Activated CD4-positive, CD25-positive, alpha-beta regulatory T cell treated with anti-CD3 and anti-CD28 coated beads, Interleukin-2, amount 50 U/mL, for 72 hours (primary cell): ENCODE measurements at places on chromosomes 7 and 10.

- DNase-seq = no peak
These were observed 51.2 kb upstream of the CFAP46 start for GRCh38 chr10:132993271-132994184.

GRCh38 chr10:123568751-123569150, 97.4 kb upstream of the GPR26 start:
- no peak for DNase-seq

GRCh38 chr10:15146366-15146765, 22.1 kb downstream of the NMT2 start:
- DNase-seq = no peak

- DNase-seq = no peak
These were observed 9.2 kb downstream of the FOXL3 start for GRCh38 chr7:299169-299568.

DNA sequence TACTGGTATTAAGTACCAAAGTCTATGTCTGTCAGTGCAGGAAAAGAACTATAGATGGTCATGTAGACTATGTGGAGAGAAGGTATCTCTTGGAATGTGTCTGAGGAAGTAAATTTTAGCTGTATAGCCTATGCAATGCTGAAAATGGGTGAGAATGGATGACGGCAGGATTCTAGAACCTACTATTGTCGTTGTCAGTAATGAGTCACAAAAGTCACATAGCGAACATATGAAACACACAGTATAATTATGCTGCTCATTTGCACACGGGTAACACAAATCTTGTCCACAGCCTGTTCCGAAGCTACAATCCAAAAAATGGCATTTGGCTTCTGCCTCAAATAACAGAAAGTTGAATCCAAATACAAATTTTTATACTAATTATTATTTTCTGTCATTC, 33.6 kb upstream of the KMT2E start:
- DNase-seq = no peak

GRCh38 chr10:124520558-124521428, 59.2 kb downstream of the LHPP start:
- DNase-seq = no peak

- no peak for DNase-seq
These were observed 498.6 kb downstream of the SH2D4B start for GRCh38 chr10:81036257-81036656.

DNA sequence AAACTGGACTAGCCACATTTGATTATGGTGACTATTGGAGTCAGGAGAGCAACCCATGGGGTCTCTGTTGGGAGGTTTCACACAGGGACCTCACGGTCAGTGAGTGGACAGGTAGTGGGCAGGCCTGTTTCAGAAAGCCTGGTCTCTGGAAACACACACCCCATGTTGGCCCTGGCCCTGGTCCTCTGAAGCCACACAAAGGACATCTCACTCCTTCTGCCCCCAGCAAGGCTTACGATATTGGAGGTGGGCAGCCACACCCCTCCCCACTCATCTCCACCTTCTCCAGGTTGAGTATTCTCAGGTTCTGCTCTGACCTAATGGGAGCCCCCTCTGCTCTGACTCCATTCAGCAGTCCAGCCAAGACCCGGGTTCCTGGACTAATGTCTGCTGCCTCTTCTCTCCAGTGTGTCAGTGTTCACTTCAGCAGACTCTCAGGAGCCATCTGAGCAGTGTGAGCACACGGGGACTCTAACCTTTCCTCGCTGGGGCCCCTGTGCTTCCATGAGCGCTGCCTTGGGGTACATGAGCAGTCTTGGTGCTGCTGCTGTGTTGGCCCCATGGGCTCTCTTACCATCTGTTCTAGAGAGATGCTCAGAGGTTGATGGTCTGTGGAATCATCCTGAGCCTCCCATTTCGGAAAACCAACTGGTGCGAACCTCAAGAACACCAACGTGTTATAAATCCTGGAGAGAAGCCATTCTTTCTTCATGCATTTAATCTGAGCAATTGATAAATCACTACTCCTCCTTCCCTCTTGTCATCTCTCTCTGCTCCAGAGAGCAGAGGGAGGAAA, 748.6 kb downstream of the GRID1 start:
- DNase-seq = no peak

GRCh38 chr7:55189146-55189766, 170.4 kb downstream of the EGFR start:
- no peak for DNase-seq

- DNase-seq = no peak
These were observed 507.3 kb downstream of the DNAJB6 start for GRCh38 chr7:157844141-157844540.

- DNase-seq = no peak
These were observed 20.1 kb upstream of the MDFIC start for GRCh38 chr7:114901771-114902170.

GRCh38 chr7:111312966-111313365, 222.0 kb downstream of the LRRN3 start:
- no peak for DNase-seq

GRCh38 chr7:118175740-118176139, 8.2 kb upstream of the LSM8 start:
- no peak for DNase-seq

DNA sequence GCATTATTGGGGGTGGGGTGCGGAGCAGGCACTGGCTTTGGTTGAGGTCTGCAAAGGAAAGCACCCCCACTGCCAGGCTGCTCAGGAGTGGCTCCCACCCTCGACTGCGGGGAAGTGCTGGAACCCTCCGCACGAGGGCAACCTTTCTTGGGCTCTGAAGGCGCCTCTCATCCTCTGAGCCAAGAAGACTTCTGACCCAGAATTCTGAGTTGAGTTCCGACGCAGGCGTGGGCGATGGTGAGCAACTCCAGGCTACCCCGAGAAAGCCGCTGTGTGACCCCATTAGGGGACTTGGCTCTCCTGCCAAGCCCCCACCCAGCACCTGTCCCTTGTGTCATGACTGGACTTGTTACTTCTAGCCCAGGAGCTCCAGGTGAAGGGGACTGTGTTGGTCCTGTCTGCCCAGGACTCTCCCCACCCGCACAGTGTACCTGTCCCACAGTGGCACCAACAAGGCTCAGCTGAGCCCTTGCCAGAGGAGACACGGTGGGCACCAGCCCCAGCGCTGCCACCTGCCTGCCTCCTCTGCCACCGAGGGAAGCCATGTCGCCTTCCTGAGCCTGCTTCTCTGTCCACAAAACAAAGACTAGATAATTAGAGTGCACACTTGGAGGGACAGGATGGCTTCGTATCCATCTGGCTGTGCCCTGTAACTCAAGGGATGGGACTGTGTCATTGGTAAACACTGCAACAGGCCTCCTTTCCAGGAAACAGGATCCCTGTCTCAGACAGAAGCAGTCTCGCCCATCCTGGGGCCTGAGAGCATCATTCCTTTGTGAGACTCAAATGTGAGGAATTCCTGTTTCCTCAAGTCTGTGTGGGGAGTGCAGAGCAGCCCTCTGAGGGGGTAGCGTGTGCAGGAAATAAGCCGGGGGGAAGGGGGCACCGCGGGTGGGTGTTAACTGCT, 128.8 kb downstream of the LHPP start:
- DNase-seq = no peak

DNA sequence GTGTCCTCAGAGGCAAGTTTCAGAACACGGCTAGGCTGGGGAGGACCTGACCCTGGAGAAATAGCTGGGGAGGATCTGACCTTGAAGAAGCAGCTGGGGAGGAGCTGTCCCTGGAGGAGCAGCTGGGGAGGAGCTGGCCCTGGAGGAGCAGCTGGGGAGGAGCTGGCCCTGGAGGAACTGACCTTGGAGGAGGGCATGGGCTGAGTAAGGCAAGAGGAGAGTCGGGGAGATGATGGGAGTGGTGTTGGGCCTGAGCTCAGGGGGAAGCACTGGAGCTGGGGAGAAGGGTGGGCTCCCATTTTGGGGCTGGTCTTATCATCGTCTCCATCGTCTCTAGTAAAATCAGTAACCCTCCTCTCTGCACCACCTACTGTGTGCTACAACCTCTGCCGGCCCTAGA, 179.8 kb upstream of the SHH start:
- no peak for DNase-seq

DNA sequence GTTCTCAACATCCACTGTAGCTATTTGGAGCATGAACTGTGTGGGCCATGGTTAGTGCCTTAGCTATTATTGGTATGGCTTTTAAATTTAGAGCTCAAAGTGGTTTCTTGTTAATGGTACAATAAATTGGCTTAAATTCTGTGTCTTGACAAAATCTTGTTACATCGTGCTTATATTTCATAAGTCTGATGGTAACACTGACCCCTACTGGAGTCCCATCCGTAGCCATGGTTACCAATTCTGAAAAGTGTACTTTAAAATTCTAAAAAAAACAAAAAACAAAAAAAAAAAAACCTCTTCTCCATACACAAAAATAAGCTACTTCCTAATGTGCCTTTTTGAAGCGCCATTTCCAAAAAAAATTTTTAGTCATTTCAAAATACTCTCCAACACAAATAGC, 6.4 kb upstream of the RPP30 start:
- no peak for DNase-seq

GRCh38 chr10:103739039-103739764, 116.2 kb downstream of the SH3PXD2A start:
- no peak for DNase-seq

DNA sequence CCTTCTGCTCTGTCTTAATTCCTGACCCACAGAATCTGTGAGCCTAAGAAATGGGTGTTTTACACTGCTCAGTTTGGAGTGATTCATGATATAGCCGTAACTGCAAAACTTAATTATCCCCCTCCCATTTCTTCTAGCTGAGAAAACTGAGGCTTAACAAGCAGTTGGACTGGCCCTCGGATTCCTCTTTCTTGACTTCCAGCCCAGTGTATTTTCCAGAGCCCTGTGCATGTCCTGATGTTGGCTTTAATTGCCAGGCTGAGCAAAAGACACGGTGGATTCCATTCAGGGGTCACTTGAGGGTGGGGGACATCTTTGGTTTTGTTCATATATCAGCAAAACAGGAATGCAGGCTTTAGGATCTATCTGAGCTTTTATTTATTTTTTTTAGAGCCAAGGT, 489.8 kb downstream of the TYW1 start:
- no peak for DNase-seq

DNA sequence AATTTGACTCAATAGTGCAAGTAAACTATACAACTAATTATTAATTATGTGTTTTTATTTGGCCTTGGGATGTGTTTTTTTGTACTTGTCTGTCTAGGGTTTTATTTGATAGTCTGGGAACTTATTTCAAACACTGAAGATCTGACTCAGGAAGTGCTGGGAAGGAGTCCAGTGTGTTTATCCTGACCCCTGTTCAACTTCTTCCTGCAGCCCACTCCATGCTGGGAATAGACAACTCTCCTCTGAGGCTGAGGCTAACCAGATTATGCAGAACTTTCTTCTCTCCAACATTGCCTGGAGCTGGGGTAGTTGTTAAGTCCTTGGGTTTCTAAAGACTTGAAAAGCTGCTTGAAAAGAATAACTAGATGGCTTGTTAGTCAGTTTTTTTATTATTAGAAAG, 6.9 kb downstream of the CISD1 start:
- DNase-seq = no peak

GRCh38 chr7:69412331-69413146, 185.7 kb upstream of the AUTS2 start:
- no peak for DNase-seq

- DNase-seq = no peak
These were observed 279.8 kb downstream of the CAMK1D start for GRCh38 chr10:12628964-12629766.

DNA sequence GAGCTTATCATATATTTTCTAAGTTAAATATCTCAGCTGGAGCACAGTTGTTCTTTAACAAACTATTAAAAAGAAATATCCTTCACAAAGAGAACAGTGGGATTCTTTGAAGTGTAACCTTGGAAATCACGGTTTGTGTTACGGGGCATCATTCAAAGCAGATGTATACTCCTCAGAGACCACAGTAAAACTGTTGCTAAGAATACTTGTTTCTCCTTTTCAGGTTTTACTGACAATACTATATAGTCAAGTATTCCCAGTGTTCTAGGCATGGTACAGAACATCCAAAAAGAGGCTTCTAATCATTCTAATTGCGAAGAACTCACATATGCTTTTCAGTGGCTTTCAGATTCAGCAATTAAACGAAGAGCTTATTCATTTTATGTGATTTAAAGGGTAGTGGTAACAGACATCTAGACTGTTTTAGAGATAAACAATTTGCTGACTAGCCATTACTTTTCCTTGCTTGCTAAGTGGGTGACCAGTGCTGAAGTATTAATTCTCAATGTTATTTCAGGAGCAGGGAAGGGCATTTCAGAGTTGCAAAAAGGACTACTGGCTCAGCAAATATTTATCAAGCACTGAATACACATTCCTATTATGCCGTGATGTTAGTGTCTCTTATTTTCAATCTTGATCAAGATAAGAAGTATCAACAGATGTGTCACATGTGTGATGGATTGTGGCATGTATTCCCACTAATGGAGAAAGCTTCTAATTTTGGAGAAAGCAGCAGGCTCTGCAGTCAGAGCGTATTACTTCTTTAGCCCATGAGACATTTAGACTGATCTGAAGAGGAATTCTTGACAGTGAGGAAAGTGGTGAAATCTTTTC, 236.8 kb downstream of the RNLS start:
- DNase-seq = no peak

- DNase-seq = no peak
These were observed 170.6 kb downstream of the ARHGAP21 start for GRCh38 chr10:24553051-24553612.

- DNase-seq = no peak
These were observed 10.4 kb downstream of the NEUROG3 start for GRCh38 chr10:69562731-69563254.

GRCh38 chr7:137636376-137636775, 210.4 kb downstream of the DGKI start:
- DNase-seq = no peak

- no peak for DNase-seq
These were observed 221.4 kb downstream of the MTERF1 start for GRCh38 chr7:91659096-91659495.

GRCh38 chr7:158975526-158976467, 119.4 kb downstream of the DYNC2I1 start:
- DNase-seq = no peak

DNA sequence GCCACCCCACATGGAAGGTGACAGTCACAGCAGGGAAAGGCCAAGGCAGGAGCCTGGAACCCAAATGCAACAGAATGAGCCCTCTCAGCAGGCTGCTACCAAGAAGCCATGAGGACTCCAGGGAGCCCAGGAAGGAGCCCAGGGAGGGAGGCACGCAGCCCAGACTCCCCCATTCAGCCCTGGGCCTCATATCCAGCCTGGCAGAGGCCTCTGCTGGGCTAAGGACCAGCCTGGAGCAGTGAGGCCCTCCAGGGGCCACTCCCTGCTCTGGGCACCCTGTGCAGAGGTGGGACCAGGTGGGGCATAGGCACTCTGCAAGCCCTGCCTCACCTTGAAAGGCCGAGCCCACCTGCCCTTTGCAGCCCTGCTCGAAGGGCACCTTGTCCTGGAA, 25.8 kb upstream of the ZNF488 start:
- DNase-seq = no peak

DNA sequence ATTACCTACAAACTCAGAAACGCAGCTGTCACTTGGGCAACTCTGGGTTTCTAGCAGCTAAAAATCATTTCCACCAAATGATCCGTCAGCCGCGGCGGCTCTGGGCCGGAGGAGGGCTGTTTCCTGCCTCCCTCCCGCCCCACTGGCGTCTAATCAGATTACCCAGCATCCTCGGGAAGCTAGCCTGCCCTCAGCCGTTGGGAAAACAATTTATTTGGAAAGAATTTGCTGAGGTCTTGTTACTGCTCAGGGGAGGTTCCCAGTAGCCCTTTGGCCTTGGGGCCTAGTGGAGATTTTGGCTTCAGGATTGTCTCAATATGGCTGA, 65.0 kb upstream of the ADGRA1 start:
- no peak for DNase-seq
